ENCODE measurements at places on chromosomes 16 and 17.

DNA sequence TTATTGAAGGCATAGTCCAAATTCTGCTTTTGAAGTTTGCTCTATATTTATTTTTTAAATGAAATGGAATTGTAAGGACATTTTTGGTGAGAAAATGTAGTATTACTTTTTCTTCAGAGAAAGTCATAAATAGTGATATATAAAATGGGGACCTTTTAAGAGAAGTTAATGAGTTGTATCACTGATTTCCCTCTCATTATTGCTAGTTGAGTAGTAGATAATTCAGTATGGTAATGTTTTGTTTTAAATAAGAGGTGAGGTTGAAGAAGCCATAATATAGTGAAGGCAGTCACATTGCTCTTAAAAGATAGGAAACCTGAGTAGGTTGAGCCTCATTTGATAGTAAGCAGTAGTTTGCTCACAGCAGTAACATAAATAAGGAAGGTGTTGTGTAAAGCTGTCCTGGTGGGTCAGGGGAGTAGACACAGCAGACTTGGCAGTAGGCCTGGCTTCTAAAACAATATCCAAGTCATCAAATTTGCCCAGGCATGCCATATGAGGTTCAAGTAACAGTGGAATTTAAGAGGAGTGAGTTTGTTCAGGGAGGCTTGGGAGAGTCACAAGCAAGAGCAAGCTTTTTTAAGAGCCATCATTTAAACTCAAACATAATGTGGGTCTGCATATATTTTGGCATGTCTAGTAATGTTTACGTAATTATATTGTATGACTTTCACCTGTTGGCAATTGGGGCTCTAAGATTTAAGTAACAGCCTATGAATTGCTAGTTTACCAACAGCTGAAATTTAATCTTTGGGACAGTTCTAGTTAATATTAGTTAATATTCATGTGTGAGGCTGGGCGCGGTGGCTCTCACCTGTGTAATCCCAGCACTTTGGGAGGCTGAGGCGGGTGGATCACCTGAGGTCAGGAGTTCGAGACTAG, 6.5 kb downstream of the NFATC3 start:
- DNase-seq = no peak

- no peak for DNase-seq
These were observed 20.0 kb downstream of the AARSD1 start for GRCh38 chr17:42944211-42944610.

DNA sequence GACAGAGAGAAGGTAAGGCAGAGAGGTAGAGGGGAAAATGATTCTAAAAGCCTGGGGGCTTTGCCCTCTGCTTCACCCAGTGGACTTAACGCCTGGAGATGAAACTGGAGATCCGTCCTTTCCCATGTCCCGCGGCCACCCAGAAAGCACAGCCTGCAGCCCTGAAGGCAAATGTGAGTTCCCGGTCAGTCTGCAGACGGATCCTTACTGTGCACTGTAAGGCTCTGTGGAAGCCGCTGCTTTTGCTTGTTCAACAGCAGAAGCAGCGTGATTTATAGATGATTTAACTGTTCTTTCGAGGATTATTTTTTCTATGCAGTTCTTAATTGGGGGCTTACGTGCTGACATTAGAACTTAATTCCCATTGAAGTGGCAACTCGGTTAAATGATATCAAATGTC, 290.4 kb downstream of the FOXL1 start:
- no peak for DNase-seq

DNA sequence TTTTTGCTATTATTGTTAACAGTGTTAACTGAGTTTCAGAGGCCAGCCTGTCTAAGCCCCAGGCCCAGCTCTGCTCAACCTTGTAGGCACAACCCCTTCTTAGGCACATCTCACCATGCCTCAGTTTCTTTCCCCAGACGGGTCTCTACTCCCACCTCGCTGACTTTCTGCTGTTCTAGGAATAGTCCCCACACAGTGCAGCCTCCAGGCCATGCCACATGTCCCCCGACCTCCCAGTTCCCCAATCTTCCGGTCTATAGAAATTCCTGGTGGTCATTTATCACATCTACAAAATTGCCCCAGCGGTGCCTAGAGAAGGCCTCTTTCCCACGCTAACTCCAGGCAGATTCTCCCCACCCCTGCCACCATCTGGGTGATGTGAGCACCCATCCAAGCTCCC, 34.8 kb downstream of the ADGRG5 start:
- no peak for DNase-seq

DNA sequence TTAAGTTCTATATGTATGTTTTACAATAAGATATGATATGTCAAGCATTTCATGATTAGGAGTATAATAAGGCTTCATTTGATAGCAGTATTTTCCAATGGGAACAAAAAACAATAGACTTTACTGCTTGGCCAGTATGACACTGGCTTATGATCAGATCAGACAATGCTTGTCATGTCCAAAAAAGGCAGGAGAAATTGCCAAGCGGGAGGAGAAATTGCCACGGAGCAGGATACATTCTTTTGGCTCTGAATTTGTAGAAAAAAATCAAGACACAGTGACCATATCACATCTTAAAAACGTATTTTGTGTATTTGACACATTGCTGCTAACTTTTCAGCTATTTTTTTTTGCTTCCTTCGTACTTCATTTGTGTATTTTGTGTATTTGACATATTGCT, 404.1 kb downstream of the CNTNAP4 start:
- DNase-seq = no peak

All from activated CD4-positive, alpha-beta T cell treated with anti-CD3 and anti-CD28 coated beads for 36 hours (primary cell).